Activated CD4-positive, CD25-positive, alpha-beta regulatory T cell treated with anti-CD3 and anti-CD28 coated beads, Interleukin-2, amount 50 U/mL, for 16 hours (primary cell): ENCODE measurements at places on chromosomes 3 and 15.

- DNase-seq, result no peak
Observed at GRCh38 chr3:148331081-148331846, 366.4 kb upstream of the AGTR1 start.

- DNase-seq, result no peak
Observed at GRCh38 chr3:79264892-79265291, 502.9 kb downstream of the ROBO1 start.

GRCh38 chr3:190036631-190037030, 84.1 kb downstream of the P3H2 start:
- no peak for DNase-seq

- no peak for DNase-seq
Observed at GRCh38 chr3:166123088-166123487, 285.9 kb upstream of the BCHE start.

DNA sequence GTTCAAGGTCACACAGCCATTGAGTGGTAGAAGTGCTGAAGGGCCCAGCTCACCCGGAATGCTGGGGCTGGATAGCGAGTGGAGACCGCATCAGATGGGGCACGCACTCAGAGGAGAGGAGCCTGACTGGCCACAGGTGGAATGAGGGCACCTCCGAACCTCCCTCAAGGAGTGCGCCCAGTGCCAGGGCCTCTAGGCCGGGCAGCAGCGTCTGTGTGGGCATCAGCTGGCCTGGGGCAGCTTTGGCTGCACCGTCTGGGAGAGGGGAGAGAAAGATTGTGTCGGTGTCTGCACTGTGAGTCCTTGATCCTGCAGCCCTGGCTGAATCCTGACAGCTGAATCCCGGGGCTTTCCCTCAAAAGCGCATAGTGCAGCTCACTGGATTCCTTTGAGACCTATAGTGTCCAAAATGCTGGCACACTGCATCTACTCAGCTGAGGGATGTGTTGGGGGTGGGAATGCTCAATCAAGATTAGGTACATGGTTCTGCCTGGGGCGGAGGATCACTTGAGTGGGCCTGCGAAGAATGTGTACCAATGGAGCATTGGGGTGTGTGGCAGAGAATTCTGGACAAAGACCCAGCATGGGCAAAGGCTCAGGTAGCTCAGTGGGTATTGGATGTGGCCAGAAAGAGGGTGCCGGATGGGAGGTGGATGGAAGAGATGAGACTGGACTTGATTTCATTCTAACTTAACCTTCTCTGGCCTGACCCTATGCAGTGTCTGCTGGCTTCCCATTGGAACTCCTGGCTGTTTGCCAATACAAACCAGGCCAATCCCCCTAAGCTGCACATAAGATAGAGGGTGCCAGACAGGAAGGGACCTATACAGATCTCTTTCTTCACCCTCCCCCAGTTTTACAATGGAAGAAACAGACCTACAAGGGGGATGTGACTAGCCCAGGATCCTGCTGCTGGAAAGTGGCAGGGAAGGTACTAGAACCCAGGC, 950 bp downstream of the ANKDD1A start:
- no peak for DNase-seq

- DNase-seq, result no peak
Observed at GRCh38 chr3:178584722-178585380, 48.6 kb downstream of the KCNMB2 start.

DNA sequence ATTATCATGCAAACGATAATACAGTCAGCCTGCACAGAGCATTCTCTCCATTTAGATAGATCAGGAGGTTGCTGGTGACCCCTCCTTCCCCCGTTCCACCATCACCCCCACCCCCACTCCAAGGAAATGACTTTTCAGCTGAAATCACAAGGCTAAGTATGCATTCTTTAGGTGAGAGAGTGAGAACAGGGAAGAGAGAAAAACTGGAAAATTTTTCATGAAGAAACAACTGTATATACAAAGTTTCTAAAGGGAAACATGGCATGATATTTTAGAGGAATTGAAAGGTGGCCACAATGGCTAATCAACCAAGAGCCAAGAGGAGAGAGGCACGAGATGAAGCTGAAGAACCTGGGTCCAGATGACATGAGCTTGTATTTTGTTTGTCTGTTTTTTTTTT, 22.2 kb downstream of the BCL2A1 start:
- no peak for DNase-seq

DNA sequence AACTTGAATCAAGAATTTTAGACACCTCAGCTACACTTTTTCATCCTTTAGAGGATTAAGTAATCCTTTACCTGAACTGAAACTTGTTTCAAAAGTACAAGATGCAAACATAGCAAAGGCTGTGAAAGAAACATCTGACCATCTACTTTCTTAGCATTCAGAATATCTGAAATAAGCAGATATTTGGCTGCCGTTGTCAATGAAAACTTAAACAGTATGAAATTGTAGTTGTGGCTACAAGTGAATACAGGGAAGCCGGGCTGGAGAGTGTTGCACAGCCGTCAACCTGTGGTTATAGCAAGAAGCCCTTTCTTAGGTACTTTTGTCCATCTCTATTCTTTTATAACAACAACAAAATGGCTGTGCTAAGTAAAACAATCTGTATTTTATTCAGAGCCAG, 6.9 kb upstream of the CX3CR1 start:
- DNase-seq, result no peak

DNA sequence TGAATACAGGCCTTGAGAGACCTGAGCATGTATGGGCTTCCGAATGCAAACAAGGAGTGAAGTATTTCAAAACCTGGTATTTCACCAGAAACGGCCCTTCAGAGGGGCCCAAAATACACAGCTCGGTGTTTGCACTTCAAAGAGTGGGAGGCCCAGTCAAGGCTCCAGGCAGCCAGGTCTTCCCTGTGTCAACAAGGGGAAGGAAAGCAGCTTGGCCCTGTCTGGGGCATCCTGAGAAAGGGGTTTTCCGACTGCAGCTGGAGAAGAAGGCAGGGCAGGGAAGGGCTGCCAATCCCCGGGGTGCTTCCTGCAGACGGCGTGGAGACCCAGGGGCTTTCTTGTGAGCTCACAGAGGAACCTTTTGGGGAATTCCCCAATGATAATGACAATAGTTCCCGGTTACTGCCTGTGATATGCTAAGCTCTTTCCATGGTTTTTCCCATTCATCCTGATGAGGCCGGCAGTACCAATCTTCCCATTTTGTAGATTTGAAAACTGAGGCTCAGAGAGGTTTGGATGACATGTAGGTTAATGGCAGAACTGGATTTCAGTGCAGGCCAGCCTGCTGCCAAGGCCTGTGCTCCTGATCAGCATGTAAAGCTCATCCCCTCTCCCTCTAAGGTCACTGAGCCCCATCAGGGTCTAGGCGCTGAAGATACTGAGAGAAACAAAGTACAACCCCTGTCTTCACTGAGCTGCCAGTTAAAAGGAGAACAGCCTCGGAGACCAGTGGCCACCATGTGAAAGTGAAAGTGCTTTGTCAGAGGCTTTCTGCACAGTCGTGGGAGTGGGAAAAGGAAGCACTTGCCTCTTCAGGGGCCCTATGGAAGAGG, 43.0 kb upstream of the TLE3 start:
- DNase-seq, result no peak

GRCh38 chr3:60660026-60660425, 591.2 kb downstream of the FHIT start:
- DNase-seq, result no peak

- DNase-seq, result no peak
Observed at GRCh38 chr15:50260969-50261496, 4.5 kb downstream of the HDC start.

DNA sequence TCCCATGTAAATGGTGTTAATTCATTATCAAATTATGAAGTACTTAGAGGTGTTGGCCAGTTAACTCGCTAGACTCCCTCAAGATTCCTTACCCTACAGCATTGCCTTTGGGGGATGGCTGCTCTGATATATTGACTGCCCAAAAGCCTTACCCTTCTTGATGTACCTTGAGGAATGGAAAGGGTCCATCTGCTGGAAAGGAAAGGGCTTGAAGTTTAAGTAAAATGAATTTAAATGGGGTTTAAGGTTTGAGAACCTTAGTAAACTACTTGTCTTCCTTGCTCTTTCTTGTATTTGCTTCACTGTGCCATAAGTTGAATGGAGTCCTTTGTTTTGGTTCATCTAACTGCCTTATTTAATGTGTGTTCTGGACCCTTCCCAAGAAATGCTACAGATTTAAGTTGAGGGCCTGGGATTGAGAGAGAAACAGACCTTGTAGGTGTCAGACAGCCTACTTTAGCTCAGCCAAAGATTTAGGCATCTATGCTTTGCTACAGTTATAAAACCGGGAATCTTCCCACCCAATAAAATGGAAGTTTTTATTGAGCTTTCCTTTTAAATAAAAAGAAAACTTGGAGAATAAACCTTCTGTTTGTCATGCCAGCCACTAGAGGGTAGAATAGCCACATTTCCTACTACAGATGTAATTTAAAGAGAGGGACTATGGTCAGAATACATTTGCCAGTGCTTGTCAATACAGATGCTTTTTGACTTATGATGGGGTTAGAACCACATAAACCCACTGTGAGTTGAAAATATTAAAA, 25.3 kb downstream of the CMSS1 start:
- DNase-seq, result no peak

DNA sequence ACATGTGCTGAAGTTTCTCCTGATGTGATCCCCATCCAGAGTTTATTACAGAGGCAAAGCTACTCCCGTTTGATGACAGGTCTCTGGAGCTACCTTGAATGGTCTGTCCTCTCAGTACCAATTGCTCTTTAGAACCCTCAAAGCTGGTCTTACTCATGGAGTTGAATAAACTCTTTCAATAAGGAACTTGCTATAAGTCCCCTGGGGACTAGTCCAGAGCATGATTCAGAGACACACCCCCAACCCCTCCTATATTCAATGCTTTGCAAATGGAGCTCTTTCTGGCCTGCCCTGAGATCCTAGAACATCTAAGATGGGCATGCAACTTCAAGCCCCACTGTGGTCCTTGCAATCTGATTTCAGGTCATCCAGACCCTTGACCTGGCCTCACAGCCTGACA, 23.9 kb upstream of the TPM1 start:
- DNase-seq, result no peak

DNA sequence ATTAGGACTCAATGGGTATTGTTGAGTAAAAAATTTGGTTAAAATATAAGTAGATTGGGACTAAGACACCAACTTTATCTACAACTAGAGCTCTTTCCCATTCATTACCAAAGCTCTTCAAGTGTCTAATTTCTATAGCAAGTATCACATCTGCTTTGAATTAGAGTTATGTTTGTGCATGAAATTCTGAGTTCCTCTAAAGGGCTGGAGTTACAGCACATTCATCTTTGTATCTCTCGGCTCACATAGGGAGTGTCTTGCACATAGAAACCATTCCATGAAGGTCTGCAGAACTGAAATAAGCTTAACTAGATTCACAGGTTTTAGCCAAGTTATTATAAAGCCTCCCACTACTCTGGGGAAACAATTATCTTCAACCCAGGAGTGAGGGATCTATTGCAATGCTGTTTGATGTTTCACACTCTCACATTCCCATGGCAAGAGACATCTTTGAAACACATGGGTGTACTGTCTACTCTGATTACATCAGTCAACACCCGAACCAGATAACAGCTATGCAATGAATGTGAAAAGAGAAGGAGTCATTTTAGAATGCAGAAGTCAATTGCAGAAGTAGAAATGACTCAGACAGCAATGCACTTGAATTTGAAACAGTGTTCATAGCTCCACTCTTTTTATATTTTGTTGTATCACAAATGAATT, 93.1 kb upstream of the KBTBD8 start:
- DNase-seq, result no peak

GRCh38 chr3:48614044-48614443, 4.6 kb upstream of the UQCRC1 start:
- no peak for DNase-seq

GRCh38 chr3:50551681-50552435, 15.7 kb downstream of the C3orf18 start:
- DNase-seq, result no peak

GRCh38 chr3:115693868-115694267, 70.6 kb downstream of the GAP43 start:
- DNase-seq, result no peak

DNA sequence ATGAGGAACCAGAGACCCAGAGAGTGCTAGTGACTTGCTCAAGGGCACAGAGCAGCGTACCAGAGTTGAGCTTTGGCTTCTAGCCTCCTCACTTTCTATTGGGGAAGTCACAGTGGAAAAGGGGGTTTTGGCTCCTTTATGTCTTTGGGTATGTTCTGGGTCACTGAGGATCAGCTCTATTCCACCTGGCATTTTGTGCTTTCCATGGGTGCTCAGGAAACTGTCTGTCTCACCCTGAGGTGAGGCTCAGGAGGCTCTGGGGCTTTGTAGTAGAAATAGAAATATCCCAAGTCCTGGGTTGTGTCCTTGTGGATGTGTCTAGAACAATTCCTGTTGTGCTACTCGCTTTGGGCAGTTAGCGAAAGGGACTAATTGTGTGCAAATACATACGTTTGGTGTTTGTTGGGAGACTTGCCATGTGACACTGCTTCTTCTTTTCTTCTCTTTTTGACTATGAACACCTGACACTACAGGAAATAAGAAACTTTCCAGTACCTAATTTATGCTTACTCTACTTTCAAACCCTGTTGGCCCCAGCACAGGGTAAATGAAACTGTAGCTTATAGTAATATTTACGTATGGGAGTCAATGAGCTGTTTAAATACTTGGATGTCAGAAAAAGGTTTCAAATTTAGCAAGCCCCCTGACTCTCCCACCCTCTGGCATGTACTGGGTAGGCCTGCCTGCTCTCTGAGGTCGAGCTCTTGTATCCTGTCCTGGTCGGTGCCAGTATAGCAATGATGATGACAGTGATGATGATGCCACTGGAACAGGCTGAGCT, 35.6 kb downstream of the SMAD3 start:
- DNase-seq, result peak; percentile 39

DNA sequence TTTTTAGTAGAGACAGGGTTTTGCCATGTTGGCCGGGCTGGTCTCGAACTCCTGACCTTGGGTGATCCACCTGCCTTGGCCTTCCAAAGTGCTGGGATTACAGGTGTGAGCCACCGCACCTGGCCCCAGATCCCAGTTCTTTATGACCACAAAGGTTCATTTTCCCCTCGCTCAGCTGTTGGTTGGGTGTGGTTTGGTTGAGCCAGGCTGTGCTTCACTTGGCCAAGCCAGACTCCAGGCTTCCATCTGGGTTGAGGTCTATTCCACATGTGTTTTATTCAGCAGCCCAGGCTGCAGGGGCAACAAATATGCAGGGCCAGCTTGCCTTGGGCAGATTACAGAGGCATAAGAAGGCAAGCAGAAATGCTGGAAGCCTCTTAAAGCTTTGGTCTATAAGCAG, 13.7 kb downstream of the CGNL1 start:
- no peak for DNase-seq

DNA sequence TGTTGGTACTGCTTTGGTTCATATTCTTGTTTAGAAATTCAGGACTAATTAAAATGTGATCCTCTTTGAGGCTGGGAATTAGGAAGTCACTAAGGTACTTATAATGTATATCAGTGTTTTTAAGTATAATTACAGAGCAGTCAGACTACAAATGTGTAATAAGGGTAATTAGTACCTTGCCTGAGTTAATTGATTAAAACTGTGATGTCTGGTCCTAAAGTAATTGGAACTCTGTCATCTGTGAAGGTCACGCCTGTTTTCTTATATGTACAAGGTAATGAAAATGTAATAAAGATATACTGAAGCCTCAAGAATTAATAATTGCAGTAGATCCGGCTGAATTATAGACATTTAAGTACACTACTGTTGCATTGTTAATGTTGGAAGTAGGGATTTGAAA, 32.8 kb downstream of the RIOX2 start:
- DNase-seq, result no peak

GRCh38 chr3:152434142-152434541, 165.4 kb downstream of the MBNL1 start:
- no peak for DNase-seq
